ENCODE measurements at places on chromosomes 13 and 19.

DNA sequence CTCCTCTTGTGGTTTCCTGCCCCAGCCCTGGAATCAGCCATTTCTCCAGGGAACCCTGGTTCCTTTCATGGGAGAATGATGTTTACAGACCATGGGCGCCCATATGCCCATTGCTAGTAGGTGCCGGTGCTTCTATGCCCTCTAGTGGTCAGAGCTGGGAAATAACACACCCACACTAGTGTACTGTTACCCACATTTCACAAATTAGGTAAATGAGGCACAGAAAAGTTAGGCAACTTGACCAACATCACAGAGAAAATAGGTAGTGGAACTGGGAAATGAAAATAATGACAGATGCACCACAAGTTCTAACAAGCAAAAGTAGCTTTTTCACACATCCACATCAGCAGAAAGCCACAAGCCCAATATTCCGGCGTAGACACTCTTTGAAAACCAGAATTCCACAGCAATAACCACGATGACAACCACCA, 1.3 kb upstream of the CEACAM3 start:
- DNase-seq: peak; percentile 64

DNA sequence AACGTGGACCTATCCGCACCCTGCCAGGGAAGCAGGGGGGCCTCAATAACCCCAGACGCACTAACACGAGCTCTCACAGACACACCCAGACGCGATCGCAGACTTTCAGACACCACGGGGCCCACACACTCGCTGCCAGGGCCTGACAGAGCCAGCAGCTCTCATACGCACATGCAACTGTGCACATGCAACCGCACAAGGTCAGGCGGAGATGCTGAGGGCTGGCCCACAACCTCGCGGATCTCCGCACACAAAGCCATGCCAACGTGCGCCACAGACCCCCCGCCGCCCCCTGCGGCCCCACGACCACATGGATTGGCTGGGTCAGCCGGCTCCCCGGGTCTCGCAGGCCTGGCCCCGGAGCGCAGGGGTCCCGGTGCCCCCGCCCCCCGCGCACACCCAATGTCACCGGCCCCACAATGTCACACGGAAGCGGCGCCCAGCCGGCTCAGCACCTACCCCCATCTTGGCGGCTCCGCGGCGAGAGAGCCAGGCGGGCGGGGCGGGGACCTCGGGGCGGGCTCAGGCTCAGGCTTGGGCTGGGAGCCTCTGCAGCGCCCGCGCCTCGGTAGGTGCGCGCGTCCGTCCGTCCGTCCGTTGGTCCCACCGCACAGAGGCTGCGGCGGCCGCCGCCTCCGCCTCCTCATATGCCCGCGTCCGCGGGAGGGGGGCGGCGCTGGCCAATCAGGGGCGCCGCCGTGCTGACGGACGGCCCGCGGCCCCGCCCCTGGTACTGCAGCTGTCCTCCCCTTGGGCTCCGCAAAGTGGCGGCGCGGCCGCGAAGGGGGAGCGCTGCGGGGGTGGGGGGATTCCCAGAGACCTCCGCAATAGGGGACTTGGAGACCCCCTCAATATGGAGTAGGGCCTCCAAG, at the start of gene ATP1A3:
Gene ATP1A3 (minus strand): TSS at position 619 of the 872 bp plus-strand sequence. CDS start 154 bp downstream, at position 465.
- DNase-seq: peak; percentile 39

GRCh38 chr19:13812544-13812943, 17.3 kb downstream of the ZSWIM4 start:
- DNase-seq: no peak

- DNase-seq: no peak
Measured at GRCh38 chr13:38895075-38895474, 95.6 kb downstream of the STOML3 start.

- DNase-seq: no peak
Measured at GRCh38 chr19:55546822-55547614, 1.7 kb upstream of the SBK3 start.

GRCh38 chr13:96762876-96763275, 231.4 kb downstream of the OXGR1 start:
- DNase-seq: no peak

DNA sequence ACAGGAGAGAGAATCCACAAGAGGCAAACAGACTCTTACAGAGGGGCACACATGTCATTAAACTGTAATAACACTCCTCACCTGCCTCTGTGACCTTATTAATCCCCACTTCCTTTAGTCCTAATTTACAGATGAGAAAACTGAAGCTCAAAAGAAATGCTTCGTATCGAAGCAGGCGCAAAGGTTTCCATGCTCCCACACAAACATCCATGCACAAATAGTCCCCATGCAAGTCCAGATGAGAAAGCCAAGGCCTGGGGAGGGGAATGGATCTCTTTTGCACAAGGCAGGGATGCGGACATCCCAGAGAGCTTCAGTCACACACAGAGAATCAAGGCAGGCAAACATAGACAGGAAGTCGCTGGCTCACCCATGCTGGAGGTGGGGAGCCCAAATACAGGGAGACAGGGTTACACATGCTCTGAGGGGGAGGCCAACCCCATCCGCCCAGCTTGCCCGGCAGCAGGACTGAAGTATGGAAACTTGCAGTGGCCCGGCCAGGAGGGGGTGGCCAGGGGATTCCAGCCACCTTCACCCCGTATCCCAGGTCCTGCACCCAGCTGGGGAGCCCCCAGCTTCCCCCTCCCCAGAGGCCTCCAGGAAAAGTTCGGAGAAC, 468 bp downstream of the S1PR5 start:
- DNase-seq: no peak

- no peak for DNase-seq
Measured at GRCh38 chr19:10422846-10423245, 2.5 kb downstream of the PDE4A start.

GRCh38 chr13:110352735-110353134, 45.7 kb downstream of the COL4A2 start:
- DNase-seq: no peak

GRCh38 chr13:58989556-58989955, 1174.2 kb downstream of the DIAPH3 start:
- DNase-seq: no peak

DNA sequence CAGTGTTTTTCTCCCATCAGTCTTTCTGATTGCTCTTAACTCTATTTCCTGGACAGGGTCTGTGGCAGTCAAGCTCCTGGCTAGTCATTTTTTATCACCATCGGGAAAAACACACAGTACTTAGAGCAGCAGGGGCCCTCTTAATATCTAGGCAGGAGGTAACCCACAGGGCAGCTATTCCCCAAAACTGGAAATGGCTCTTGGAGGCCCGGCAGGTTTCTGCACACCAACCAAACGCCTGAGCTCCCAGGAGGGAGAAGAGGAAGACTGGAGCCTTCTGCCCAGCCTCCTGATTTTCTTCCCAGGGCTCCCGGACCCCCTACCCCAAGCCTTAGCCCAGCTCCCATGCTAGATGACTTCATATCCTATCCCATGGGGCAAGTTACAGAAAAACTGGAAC, 49.3 kb upstream of the VSTM2B start:
- DNase-seq: no peak

GRCh38 chr19:6599866-6600454, 9.0 kb upstream of the CD70 start:
- DNase-seq: no peak

GRCh38 chr19:33841685-33842084, 45.0 kb downstream of the KCTD15 start:
- DNase-seq: no peak

- DNase-seq: peak; percentile 58
Measured at GRCh38 chr19:14073261-14073924, 807 bp downstream of the MISP3 start.

- no peak for DNase-seq
Measured at GRCh38 chr13:111120422-111120821, 5.3 kb downstream of the ARHGEF7 start.

DNA sequence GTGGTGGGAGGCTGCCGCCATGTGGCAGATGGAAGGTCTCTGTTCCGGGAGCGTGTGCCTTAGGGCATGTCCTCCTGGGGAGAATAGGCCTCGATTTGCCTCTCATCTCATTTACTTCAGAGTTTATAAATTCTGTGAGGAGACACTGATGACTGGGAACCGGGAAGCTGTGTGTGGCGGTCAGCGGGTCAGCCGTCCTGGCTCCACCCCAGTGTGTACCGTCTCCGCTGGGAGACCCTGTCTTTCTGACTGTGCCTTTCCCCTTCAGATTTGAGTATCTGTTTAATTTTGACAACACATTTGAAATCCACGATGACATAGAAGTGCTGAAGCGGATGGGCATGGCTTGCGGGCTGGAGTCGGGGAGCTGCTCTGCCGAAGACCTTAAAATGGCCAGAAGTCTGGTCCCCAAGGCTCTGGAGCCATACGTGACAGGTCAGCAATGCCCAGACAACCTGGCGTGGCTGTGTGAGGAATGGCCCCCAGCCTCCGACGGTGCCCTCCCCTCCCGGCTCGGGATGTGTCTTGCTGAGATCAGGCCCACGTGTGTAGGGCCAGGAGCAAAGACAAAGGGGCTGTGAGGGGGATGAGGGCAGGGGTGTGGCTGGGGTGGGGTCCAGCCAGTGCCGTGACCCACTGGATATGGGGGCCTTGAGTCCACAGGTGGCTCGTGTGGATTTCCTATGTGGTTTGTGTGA, 21.6 kb downstream of the ATP4B start:
- DNase-seq: no peak
